Stimulated activated CD8-positive, alpha-beta memory T cell treated with anti-CD3 and anti-CD28 coated beads, Interleukin-7, amount 100 ng/mL, for 1 hour (primary cell): ENCODE measurements at places on chromosomes 7 and 10.

GRCh38 chr10:110764378-110764777 lies 107.3 kb upstream of the PDCD4 start:
- no peak for DNase-seq

- DNase-seq, result no peak
Measured at GRCh38 chr7:35725280-35725680, 30.3 kb upstream of the HERPUD2 start.

GRCh38 chr10:46523119-46523961 lies 33.1 kb downstream of the GPRIN2 start:
- DNase-seq, result no peak

- DNase-seq, result no peak
Measured at GRCh38 chr7:378551-379455, 88.8 kb downstream of the FOXL3 start.

DNA sequence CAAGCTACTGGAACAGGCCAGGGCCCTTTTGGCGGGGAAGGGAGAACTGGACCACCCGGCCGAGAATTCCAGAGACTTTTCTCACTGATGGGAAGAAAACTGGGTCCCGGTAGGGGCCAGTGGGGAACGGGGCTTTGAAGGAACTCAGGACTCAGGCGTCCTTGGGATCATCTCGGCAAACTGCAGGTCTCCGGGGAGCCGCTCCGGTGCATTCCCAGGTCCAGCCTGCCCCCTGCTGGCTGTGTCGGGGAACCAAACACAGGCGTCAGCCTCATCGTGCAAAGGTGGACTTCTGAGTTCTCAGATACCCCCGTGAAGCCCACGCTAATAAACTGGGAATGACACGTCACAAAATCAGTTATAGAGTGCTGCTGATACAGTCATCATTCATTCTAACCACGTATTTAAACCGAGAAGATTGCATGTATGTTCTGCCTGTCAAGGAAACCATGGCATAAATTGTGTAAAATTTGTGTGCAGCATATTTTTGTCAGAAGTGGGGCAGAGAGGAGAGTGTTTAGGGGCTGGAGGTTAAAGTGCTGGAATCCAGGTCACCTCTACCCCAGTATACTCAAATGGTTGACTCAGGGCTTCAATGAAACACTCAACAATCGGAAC lies 76.1 kb upstream of the CPXM2 start:
- no peak for DNase-seq

DNA sequence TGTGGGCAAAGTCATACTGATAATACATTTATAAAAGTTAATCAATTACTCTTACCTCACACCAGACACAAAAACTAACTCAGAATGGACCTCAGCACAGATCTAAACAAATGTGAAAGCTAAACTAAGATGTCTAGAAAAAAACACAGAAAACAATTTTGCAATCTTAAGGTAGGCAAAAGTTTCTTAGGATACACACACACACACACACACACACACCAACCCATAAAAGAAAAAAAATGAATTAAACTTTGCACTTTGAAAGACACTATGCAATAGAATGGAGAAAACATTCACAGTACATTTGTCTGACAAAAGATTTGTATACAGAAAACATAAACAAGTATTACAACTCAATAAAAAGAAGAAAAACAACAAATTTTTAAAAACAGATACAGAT lies 70.8 kb upstream of the ZNRF2 start:
- no peak for DNase-seq
